T-helper 2 cell treated with Interferon-gamma antibody and Interleukin-4, amounts not matched to agents 100 ng/mL and 5 ng/mL, for 36 hours (primary cell): ENCODE measurements at places on chromosomes 4 and X. TPM values are rescaled to one million over a fixed set of nuclear protein-coding genes. Genes with fewer than 3 reads are reported as not detected.

Gene SEC24B
- 25.6 and 26.6 TPM in 2 replicates for total RNA-seq

Gene PPEF1
- not detected in 2 replicates for total RNA-seq

Gene CXorf65
- 21.1 and 24.6 TPM in 2 replicates for total RNA-seq

Gene EGFL6
- 8.3 and 9.2 TPM in 2 replicates for total RNA-seq

Gene SSX4B
- total RNA-seq, result not detected in 2 replicates

Gene TMPRSS11E
- total RNA-seq, result not detected in 2 replicates

Gene AWAT2
- not detected in 2 replicates for total RNA-seq

Gene ADH1A
- total RNA-seq, result not detected in 2 replicates

Gene PPP1R2C
- total RNA-seq, result not detected in 2 replicates

Gene FAM9B
- total RNA-seq, result 0.11 TPM in 1 of 2 replicates, not detected in the other

Gene CPZ
- total RNA-seq, result 0.11 TPM in 1 of 2 replicates, not detected in the other

Gene SMIM43
- total RNA-seq, result not detected in 2 replicates

Gene MXRA5
- total RNA-seq, result not detected in 2 replicates

Gene FRG2
- not detected in 2 replicates for total RNA-seq

Gene ODAPH
- total RNA-seq, result 0.86 and 1.2 TPM in 2 replicates

Gene NKRF
- total RNA-seq, result 15.1 and 17.1 TPM in 2 replicates

Gene PNMA3
- total RNA-seq, result 2.5 and 2.6 TPM in 2 replicates

Gene SMIM10L2A
- total RNA-seq, result 0.48 and 0.55 TPM in 2 replicates

Gene P2RY8
- total RNA-seq, result 126 and 127 TPM in 2 replicates

Gene FGFR3
- total RNA-seq, result 0.30 and 0.91 TPM in 2 replicates

Gene AKAP14
- not detected in 2 replicates for total RNA-seq

Gene TLR6
- total RNA-seq, result 1.3 and 2.2 TPM in 2 replicates

Gene GNL3L
- total RNA-seq, result 59.2 and 59.6 TPM in 2 replicates

Gene MXD4
- 13.8 and 15.8 TPM in 2 replicates for total RNA-seq

Gene XK
- 0.23 and 0.32 TPM in 2 replicates for total RNA-seq

Gene GPC3
- 0.45 and 0.59 TPM in 2 replicates for total RNA-seq

Gene DRD5
- not detected in 2 replicates for total RNA-seq

Gene RASGEF1B
- 0.57 and 1.1 TPM in 2 replicates for total RNA-seq

Gene TEX13C
- not detected in 2 replicates for total RNA-seq

Gene ZNF630
- total RNA-seq, result 0.50 and 0.52 TPM in 2 replicates

Gene COX7B
- total RNA-seq, result 275 and 276 TPM in 2 replicates

Gene HMX1
- not detected in 2 replicates for total RNA-seq

Gene KIT
- 0.48 and 1.1 TPM in 2 replicates for total RNA-seq

Gene SPIN2A
- 0.70 and 1.1 TPM in 2 replicates for total RNA-seq

Gene FANCB
- total RNA-seq, result 13.0 TPM in 2 replicates
